ENCODE measurements at places on chromosomes 2 and 18.

DNA sequence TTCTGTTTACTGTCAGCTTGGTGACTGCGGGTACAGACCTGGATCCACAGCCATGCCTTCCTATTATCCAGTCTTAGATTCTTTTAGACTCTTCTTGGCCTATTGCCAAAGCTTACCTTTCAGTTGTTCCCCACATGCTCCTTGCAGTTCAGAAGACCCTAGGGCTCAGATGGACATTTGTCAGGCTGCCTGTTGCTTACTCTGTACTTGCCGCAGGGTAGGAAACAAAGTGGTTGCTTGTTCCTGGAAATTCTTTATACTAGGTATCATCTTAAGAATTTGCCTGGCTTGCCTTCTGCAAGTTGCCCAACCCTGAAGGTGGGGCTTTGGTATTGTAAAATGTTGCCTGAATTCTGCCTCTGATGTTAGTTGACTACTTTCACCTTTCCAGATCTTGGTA lies 24.4 kb downstream of the CD28 start:
- no peak for DNase-seq

DNA sequence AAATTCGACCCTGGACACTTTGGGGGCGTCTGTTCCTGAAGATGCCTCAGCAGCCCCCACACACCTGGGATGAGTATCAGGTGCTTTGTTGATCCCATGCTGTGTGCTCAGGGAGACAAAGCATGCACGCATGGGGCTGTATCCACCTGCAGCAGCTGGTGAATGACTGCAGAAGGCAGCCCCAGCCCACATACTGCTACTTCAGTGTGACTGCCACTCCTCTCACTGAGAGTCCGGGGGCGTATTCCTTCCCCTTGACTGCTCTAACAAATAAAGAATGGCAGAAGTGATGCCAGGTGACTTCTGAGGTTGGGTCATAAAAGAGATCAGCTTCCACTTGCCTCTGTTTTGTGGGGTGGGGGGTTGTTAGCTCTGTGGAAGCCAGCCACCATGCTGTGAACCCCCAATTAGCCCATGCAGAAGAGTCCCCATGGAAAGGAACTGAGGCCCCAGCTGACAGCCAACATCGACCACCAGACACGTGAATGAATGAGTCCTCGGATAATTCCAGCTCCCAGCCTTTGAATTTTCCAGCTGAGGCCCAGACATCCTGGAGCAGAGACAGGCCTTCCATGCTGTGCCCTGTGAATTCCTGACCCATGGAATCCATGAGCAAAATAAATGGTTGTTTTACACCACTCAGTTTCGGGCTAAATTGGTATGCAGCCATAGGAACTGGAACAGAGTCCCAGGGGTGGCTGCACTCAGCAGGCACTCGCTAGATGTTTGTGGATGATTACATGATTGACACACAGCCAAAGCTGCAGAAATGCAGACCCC lies 289.3 kb downstream of the CELF4 start:
- DNase-seq, result peak; percentile 14

- DNase-seq, result peak; percentile 16
Measured at GRCh38 chr18:77223221-77223639, 26.4 kb upstream of the GALR1 start.

DNA sequence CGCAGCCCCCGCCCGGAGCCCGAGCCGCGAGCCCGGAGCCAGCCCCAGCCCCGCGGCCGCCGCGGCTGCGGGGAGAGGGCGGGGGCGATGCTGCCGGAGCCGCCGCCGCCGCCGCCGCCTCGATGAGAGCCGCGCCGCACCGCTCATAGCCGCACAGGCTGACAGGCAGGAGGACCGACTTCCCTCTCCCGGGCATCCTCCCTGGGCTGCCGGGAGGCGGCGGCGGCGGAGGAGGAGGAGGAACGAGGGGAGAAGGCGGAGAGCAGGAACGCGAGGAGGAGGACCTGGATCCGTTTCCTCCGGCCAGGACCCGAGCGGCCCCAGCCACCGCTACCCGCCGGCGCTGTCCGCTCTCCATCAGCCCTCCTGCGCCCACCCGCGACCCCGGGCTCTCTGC lies 370 bp downstream of the KLHL29 start:
- no peak for DNase-seq

DNA sequence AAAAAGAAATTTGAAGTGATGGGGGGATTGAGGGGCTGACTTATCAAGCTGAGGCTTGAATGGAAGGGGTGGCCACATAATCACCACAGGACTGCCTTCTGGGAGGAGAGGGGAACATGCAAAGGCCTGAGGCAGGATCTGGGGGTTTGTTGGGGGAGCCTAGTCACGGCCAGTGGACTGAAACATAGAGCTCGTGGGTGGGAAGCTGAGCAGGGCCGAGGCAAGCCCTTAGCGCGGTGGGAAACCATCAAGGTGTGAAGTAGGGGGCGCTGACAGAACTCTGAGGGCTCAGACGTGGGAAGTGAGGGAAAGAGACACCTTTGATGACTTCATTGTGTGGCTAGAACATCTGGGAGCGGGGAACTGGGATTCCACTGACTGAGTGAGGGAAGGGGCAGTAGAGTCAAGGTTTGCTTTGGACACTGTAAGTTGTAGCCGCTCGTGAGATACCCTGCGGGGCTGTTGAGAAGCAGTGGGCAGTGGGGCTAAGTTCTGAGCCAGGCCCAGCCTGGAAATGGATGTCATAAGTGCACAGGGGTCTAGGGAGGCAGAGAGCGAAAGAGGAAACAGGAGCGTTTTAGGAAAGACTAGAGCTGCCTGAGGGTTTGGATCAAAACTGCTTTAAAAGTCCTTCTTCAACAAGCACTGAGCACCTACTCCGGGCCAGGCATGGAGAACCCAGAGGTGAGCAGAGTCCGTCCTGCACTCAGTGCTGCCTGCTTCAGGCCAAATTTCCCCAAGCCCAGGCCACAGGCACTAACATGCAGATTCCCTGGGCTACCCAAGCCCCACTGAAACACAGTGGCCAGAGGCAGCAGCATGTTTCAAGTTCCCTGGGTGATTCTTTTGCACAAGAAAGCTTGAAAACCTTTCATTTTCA lies 686 bp upstream of the SNORC start:
- DNase-seq, result no peak

DNA sequence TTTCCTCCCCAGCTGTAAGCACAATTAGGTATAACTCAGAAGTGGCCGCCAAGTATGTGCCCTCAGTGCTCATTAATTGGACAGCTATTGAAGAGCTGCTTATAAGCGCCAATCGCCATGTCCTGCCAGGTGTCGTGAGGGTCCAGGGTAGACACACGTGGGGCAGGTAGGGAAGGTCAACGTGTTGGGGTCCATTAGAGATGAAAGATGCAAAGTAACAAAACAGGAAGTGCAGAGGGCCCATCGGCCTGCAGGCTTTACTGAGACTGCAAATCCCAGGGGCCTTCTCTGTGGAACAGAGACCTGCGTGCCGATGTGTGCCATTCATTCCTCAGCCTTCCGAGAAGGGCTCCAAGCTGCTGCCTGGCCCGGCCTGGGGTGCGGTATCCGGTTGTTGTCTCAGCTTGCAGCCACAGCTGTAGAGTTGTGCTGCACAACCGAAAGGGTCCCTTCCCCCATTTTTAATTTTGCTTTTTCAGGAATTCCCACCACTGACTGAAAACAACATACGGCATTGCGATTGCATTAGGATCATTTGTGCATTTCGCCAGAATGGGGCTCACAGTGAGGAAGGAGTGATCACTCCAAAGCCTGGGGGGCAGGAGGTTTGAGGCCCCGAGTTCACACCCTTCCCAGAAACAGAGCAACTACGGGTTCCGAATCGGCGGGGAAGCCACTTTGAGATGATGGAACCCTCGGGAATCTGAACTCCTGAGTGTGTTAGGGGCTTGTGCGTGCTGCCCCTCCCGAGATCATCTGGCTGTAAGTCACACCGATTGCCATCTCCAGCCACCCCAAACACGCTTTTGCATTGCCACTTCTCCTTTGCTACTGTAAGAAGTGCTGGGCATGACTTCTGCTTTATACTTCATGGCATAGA lies 94.3 kb downstream of the TSHZ1 start:
- no peak for DNase-seq

DNA sequence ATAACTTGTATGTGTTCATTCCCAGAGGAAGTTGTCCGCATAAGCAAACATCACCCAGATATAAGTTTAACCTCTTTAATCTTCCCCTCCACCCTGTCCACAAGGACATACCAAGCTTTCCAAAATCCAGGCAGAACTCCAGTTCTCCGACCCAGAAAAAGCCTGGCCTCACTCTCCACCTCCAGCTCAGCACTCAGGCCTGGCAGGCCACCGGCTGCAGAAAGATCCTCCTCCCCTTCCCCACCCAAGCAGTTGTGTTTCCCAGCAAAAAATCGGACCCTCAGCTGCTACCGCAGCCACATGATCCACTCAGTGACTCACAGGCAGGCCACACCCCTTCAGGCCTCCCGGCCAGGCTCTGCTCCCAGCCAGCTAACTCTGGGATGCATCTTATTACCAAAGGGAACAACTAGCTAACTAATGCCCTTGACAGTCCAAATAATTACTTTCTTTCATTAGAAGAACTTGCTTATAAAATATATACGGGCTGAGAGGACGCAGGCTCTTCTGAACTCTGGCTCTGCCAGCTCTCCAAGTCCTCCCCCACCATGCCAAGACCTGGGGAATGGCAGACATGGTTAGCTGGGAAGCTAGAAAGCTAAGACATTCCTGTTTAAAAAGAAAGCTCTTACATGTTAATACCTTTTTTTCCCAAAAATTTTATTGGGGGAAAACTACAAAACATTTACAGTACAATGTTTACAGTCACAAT lies 4.5 kb downstream of the ZFP36L2 start:
- no peak for DNase-seq

GRCh38 chr2:238947920-238948710 lies 100.2 kb downstream of the TWIST2 start:
- no peak for DNase-seq

DNA sequence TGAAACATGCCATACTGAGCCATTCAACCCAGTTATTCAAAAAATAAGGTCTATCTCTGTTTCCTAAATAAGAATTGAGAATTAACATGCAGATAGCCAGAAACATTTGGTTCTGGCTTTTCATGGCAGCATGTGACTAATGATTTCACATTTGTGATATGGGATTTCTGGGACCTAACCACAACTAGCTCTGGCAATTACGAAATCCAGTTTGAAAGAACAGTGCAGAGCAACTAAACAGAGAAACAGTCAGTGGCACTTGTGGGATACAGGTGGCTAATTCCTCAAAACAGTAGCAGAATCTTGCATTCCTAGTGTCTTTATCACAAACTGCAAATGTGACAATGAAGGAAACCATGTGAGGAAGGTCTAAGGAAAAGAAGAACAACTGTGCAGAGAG lies 637.8 kb upstream of the CHAC2 start:
- DNase-seq, result no peak

DNA sequence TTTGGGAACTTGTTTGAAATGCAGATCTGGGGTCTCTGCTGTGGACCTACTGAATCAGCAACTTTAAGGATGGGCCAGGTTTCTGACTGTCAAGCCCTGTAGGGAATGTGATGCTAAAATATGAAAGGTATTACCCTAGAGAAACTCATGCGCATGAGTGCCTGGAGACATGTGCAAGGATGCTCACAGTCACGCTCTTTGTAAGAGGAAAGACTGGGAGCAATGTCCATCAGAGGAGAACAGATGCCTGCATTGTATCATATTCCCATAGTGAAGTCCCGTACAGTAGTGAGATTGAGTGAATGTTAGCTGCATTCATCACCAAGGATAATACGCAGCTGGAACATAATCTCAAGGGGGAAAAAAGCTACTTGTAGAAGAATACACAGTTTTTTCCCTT lies 14.1 kb downstream of the ZNF407 start:
- no peak for DNase-seq

DNA sequence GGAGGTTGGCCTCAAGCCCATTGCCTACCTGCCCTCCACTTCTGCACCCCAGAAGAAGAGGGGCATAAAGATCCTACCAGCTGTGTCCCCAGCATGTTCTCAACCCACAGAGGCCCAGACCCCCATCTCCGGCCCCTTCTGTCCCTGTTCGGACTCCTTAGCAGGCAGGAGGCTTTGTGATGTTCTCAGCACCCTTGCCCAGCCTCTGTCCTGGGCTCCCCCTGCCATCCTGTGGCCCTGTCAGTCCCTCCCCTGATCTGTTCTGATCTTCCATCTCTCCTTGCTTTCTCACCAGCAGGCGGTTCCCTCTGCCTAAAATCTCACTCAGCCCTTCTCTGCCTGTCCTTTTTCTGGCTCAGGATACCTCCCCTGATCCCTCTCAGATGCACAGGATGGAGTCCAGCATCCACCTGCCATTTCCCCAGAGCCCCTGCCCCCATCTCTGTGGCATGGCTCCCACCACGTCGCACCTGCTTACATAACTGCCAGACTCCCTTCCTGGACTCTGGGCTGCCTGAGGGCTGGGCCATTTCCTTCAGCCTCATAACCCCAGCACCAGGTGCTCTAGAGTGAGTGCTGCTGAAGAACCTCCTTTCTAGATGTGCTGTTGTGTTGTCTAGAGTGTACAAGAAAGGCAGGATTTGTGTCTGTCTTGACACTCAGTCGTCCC lies 134.0 kb downstream of the CTIF start:
- peak; percentile 21 for DNase-seq

- DNase-seq, result no peak
Measured at GRCh38 chr18:9328776-9329175, 5.8 kb upstream of the TWSG1 start.

GRCh38 chr18:2002151-2002550 lies 569.2 kb downstream of the METTL4 start:
- no peak for DNase-seq

DNA sequence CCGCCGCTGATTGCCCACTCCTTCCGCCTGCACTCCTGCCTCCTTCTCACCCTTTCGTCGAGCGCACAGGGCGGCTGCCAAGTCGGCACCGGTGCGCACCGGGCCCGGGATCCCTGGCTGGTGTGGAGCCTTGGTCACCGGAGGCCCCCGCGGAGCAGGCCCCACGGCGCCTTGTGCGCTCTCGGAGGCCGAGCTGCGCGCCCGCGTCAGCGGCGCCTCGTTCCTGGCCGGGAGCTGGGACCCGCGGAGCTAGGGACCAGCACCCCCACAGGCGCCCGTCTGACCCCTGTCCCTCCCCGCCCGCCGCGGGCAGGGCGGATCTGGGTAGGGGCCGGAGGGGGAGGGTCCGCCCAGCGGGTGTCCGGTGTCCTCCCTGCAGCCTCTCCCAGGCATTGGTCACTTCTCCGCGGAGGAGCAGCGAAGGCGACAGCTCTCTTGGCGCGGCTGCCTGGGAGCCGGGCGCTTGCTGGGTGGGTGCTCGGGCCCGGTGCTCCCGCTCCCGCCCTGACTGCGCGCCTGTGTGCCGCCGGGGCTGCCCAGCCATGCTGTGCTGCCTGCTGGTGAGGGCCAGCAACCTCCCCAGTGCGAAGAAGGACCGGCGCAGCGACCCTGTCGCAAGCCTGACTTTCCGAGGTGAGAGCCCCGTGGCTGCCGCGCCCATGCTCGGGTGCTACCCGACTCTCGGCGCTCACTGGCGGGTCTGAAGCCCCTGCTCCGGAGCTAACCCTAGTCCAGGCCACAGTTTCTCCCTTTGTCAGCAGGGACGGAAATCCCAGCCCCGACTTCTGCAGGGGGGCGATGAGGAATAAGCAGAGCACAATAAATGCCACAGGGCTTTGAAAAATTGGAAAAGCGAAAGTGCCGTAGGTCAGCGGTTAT lies 13.2 kb downstream of the DYSF start:
- no peak for DNase-seq

DNA sequence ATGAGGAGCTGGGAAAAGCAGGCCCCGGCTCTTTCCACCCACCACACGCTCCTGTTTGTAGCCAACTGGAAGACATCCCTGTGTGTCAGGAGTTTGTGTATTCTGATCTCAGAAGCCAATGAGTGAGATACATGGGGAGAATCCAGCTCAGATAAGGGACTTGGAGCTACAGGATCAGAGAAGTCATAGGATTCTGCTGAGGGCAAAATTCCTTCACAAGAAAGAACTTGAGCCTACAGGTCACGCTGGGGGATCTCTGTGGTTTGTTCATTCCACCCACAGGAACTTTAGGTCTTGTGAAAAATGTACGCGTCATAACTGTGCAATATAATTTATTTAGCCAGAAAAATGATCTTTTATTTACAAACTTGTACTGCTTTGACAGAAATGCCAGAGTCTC lies 80.1 kb upstream of the SMIM21 start:
- DNase-seq, result no peak

All from NCI-H2081 (cell line).